ENCODE measurements at places on chromosomes 1 and 21.

DNA sequence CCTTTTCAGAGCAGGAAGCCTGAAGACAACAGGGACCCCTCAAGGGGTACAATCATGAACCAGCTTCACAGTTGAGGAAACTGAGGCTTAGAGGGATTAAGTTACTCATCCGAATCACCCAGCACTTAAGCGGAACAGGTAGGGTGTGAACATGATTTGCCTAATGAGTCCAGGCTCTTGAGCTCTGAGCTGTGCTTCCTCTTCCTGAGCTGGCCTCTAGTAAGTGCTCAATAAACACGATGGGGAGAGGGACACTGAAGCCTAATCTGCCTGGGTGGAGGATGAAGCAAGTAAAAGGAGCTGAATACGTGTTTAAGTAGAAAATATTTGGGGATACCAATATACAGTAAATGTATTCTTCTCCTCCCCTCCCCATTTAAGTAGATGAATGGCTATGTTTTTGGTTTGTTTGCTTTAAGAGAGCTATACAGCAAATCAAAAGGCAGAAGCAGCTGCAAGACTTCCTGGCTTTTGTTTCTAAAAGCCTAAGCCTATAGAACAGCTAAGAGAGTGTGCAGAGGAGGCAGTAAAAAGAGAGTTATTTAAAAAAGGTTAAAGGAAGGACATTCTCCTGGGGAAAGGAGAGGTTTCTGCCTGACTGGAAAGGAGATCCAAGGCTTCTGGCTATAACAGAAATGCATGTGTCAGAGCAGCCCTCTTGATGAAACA, 20.5 kb downstream of the STPG1 start:
- DNase-seq: no peak

DNA sequence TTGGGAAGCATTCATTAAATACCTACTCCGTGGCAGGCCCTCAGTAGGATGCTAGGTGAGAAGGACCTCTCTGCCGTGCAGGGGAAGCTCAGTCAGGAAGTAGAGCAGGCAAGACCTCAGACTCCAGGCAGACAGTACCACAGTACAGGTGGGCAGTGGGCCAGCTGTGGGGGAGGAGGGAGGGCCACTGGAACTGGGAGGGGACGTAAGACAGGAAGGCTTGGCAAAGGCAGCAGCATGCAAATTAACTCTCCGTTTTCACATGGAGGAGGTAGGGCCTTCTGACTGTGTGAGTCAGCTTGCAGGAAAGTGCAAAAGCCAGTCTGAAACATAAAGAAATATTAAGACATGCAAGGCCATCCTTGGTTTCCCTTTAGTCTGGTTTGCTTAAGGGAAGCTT, 157.7 kb downstream of the TRIM33 start:
- no peak for DNase-seq

GRCh38 chr1:65190229-65190628, 42.2 kb downstream of the AK4 start:
- no peak for DNase-seq

GRCh38 chr1:183881387-183882131, 76.6 kb downstream of the RGL1 start:
- DNase-seq: no peak

DNA sequence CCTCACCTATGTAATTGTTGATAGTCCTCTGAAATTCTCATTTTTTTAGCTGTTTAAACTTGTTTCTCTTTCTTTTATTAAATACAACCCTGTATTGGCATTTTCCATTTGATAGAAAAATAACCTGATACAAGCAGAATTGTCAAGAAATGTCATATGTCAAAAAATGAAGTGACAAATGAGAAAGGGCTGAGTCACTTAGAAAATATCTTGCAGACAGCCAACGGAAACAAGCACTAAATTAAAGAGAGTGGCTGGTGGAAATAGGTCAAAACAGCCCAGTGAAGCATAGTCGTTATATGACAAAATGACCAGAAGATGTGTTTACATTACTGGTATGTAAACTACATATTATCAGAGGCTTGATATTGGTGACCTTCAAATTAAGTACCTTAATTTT, 484.4 kb downstream of the PLA2G4A start:
- DNase-seq: no peak

- no peak for DNase-seq
Observed at GRCh38 chr1:160748181-160748877, 9.3 kb downstream of the SLAMF7 start.

- DNase-seq: no peak
Observed at GRCh38 chr1:169460191-169460833, 25.4 kb downstream of the SLC19A2 start.

All from T-helper 9 cell (primary cell).